ENCODE measurements at places on chromosomes 1 and 21.

DNA sequence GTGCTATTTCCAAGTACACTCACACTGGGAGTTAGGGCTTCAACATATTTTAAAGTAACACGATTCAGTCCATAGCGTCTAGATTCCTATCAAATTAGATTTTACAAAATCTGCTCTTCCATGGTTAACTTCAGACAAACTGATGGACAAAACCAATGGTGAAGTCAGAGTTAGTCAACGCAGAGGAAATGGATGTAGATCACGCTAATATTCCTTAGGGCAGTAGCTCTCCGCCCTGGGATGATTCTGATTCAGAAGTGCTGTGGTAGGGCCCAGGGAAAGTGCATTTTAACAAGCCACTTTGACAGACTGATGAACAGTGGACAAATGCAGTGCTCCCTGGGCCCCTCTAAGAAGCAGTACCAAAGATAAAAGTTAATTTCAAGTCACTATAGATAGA is 83.2 kb downstream of the HIVEP3 start:
- no peak for DNase-seq

- peak; percentile 50 for DNase-seq
Measured at GRCh38 chr1:38586993-38587646, 272.5 kb downstream of the RRAGC start.

- DNase-seq = no peak
Measured at GRCh38 chr21:33015756-33016155, 10.0 kb upstream of the OLIG2 start.

DNA sequence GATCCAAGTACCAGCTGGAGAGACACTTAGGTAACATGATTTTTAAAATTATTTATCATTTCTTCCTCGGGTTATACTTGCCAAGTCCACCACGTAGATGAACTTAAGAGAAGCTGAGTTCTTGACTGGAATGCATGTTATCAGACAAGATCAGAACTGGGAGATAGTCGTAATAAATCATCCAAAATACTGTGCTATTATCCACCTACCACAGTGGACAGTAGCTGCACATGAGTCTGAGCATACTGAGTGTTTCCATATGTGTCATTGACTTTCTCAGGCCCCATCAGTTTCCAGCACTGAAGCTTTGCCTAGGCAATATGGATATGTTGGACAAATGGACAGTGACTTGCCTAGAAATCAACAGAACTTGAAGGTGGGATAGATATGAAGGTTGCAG is 77.9 kb upstream of the RRP15 start:
- DNase-seq = no peak

DNA sequence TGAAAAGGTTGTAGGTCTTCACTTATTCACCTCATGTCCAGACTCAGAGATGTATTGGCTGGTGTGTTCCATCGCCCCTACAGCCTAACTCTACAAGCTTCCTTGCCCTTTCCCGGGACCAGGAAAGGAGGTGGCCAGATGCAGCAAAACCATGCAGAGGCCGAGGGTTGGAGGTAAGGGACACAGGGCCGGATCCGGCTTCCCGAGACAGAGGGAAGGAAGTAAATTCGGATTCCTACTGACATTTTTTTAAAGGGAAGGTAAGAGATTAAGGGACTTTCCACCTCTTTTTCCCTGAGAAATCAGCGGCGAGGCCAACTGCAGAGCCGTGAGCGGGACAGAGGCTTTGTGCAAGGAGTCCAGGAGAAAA is 12.7 kb downstream of the EPHA10 start:
- DNase-seq = no peak

DNA sequence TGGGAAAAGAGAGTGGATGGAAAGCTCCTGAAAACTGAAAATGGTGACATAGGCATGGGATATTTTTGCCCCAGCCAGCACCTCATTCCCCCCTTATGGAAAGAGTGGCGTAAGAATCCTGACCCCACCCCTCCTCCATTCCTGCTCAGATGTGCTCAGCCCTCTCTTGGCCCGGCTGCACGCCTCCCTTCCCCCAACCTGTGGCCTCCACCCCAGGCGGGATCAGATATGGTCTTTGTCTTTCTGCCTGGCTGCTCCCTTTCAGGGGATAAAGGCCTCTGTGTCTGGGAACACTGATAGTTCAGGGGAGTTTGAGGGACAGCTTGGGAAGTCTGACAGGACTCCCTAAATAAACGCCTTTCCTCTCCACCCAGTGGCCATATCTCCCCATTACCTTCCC is 49.8 kb downstream of the KIRREL1 start:
- DNase-seq = no peak

GRCh38 chr1:12282142-12282541 is 52.3 kb downstream of the VPS13D start:
- DNase-seq = no peak

GRCh38 chr1:190170321-190170720 is 307.3 kb downstream of the BRINP3 start:
- DNase-seq = no peak

DNA sequence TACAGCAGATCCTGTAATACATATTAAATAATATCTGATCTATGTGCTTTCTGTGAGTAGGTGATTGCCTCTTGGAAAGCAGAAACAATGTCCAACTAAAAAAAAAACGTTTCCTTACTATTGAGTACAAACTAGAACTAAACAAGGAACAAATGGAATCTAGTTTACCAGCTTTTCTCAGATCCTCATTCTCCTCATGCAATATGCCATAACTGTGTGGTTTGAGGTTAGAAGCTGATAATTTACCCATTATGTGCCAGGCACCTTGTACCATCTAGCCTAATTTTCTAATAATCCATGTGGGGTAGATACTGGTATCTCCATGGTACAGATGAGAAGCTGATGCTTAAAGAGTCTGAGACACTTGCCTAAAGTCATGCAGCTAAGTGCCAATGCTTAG is 154.7 kb downstream of the PTGER3 start:
- DNase-seq = no peak

- DNase-seq = no peak
Measured at GRCh38 chr21:25412100-25412499, 195.2 kb downstream of the MRPL39 start.

DNA sequence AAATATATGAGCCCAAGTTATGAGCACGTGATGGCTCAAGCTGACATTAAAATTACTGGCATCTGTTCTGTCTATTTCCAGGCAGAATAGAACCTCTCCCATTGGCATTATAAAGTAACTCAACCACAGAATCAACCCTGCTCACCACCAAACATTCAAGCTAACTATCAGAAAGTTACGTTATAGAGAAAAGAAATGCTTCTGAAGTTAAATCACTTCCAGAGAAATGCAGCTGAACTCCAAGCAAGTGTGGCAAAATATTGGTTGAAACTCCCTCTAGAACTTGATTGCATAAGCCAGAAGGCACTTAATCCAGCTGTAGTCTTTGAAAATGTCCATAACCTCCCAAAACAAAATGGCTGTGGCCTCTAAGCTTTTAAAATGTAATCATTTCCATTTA is 36.2 kb upstream of the UBE2U start:
- DNase-seq = no peak

DNA sequence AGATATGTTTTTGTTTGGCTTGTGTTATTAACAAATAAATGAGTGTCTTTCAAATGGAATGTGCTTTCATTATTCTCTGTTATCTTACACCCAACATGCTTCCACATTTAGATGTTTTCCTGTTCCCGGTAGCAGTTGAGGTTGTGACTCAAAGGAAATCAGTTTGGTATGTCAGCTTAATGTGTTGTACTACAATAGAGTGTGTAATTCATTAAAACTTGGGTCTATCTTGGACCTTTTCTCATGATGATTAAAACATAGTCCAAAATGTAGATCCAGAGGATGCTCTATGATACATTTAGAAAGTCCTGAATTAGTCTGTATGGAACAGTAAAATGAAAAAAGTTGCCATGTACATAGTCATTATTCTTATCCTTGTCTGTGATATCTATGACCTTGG is 26.7 kb downstream of the RTCA start:
- no peak for DNase-seq

GRCh38 chr1:117128323-117129079 is 7.0 kb upstream of the TRIM45 start:
- DNase-seq = peak; percentile 62

GRCh38 chr1:15584489-15585363 is at the start of gene AGMAT:
AGMAT (minus strand) TSS chr1:15585051; CDS start chr1:15584967, 84 bp downstream.
- DNase-seq = no peak

- no peak for DNase-seq
Measured at GRCh38 chr1:33725037-33725436, 138.8 kb upstream of the HMGB4 start.

DNA sequence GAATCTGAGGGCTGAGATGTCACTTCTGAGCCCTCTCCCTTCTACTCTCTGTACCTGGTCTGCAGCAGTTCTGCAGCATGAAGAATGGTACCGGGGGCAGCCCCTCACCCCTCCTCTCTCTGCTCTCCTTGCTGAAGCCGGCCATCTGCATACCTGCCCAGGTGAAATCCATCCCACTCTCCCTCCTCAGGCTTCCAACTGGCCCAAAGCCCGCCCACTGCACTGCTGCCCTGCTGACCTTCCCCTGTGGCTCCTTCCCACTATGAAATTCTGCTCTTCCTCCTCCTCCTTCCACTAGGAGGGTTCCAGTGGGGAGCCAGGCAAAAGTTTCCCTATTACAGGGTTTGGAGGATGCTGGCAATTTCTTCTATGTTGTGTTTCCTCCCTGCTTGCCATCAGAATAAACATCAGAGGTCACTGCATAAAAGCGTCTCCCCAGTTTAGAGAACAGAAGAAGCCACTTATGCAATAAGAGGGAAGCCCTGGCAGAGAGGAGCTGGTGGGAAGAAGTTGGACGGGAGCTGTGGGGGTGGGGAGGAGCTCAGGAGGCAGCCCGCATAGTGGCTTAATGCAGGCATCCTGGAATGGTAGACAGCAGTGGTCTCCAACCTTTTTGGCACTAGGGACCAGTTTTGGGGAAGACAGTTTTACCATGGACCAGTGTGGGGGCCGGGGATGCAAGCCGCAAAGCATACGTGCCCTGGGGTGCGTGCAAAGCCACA is 30.3 kb downstream of the TMCO4 start:
- no peak for DNase-seq

DNA sequence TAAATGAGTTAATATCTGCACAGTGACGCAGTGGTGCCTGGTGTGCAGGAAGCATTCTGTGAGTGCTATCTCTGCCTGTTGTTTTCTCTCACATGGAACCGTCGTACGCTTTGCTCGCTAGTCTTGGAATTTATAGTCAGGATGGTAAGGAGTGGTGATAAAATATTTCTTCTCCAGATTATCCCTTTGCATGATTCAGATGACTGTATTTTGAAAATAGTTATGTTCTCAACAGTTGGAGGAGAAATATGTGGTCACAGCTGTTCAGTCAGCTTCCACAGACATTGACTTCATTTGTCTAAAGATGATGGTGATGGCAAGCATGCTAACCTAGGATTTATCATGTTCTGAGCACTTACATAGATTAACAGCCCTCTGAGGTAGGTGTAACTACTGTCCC is 41.3 kb upstream of the VAMP3 start:
- no peak for DNase-seq

DNA sequence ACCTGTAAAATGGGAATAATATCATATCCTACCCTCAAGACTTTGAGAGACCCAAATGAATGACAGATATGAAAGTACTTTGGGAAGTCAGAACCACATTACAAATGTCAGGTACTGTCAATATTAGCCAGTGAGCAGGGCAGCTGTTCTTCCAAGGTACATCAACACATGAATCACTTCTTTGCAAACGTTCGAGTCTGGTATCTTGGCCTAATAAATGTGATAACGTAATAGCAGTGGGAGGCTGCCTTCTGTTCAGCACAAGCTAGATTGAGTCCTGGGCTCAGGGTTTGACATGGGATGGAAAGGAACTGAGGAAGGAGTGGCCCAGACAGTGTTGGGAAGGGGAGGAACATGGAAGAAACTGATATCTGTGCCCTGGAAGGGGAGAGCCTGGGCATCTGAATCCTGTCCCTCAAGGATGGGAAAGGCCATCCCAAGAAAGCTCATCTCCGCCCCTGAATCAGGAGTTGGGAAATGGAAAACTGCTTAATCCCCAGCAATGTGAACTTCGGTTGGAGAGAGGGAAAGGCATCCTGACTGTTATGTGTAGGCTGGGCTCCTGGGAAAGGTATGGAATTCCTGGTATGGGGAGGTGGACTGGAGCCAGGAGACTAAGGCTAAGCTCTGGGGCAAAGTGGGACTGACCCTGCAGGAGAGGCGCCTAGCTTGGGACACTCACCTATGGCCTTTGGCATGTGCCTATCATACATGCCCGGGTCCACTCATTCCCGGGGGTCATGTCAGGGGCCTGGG is 14.3 kb downstream of the KCNC4 start:
- DNase-seq = no peak

DNA sequence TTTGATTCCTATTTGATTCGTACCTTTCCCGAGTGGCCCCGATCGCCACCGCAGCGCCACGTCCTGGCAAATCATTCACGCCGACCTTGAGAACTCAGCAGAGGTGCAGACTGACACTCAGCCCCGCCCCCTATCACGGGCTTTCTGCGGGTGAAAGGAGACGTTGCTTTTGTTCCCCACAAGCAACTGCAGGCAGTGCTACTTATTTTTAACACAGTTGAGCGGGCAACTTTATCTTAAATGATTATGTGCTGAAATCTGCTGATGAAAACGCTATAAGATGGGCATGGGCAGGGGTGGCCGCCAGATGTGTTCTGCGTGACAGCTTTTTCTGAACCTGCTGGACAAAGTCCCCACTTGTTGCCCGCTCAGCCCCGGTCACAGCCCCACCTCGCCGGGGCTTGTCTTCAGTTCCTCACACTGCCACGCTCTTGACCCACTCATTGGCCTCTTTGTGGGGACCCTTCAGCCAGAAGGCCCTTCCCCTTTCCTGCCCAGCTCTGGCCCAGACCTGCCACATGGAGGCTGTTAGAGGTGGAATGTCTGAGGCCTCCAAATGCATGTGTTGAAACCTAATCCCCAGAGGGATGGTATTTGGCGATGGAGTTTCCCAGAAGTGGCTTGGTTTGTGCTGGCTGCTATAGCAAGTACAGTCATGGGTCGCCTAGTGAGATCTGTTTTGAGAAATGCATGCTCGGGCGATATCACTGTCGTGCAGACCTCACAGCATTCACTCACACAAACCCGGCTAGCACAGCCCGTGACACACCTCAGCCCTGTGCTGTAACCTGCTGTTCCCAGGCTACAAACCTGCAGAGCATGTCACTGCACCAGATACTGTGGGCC is 15.7 kb upstream of the PDXK start:
- no peak for DNase-seq

- no peak for DNase-seq
Measured at GRCh38 chr1:204104331-204105130, 31.6 kb downstream of the SOX13 start.

GRCh38 chr1:206514813-206515387 is 7.6 kb downstream of the RASSF5 start:
- DNase-seq = no peak

GRCh38 chr1:88647749-88648415 is 36.2 kb upstream of the PKN2 start:
- no peak for DNase-seq
